ENCODE measurements at places on chromosomes 2 and 18. TPM values are rescaled to one million over a fixed set of nuclear protein-coding genes. Genes with fewer than 3 reads are reported as not detected.

DNA sequence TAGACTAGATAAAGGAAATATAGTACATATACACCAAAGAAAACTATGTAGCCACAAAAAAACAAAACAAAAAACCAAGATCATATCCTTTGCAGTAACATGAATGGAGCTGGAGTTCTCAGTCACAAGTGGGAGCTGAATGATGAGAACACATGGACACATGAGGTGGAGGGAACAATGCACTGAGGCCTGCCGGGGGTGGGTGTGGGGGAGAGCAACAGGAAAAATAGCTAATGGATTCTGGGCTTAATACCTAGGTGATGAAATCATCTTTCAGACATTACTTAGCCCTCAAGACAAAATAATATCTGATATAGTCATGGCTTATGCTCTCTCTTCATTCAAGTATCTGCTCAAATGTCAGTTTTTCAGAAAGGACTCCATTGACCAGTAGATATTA is 930.6 kb downstream of the LRP1B start:
- DNase-seq = no peak

DNA sequence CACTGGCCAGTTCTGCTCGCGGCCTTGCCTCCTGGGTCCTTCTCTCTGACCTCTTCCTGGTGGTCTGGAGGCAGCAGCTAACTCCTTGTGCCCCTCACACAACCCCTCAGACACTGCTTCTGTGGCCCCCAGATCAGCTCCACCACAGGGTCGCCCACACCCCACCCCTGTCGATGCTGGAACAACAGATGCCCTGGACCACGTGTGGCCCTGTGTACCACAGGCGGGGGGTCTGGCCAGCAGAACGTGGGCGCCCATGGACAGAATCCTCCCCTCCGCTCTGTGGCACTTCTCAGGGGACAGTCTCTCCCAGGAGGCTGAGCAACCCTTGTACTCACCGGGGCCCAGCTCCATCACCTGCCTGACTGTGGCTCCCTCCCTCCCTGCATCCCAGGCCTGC is 245.6 kb downstream of the NDUFA10 start:
- DNase-seq = peak; percentile 82

GRCh38 chr2:104537116-104537515 is 316.8 kb upstream of the POU3F3 start:
- DNase-seq = no peak

DNA sequence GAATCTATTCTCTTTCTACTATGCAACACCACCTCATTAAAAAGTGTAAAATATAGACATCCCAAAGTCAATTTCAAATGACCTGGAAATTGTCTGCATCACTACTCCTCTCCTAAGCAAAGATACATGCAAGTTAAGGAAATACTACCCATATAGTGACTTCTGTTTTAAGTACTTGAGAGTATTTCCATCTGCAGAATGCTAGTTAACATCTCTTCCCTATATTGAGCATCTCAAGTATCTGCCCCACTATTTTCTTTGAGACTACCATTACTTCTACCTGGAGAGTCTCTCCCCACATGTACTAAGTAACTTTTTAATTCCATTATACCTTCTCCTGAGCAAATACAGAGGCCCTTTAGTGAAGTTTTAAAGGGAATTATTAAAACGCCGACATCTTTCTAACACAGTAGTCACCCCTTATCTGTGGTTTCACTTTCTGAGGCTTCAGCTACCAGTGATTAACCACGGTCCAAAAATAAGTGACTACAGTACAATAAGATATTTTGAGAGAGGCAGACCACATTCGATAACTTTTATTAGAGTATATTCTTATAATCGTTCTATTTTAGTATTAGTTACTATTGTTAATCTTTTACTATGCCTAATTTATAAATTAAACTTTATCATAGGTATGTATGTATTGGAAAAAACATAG is 21.8 kb downstream of the CWC22 start:
- DNase-seq = no peak

SCG2 gene
- total RNA-seq = 0.19 TPM

DNA sequence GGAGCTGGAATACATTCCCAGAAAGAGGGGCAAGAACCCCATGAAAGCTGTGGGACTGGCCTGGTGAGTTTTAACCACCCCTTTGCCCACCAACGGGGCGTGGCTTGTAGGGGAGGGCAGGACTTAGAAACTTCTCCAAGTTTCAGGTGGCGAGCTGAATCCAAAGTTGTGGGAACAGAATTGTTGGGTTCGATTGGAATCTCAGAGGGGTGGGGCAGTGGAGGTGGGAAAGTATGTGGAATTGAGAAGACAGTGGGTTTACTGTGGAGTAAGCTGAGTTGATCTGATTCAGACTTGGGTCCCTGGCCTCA is 1.1 kb downstream of the PNKD start:
- no peak for DNase-seq

GRCh38 chr18:5496305-5496704 is 47.5 kb downstream of the EPB41L3 start:
- no peak for DNase-seq

- no peak for DNase-seq
Measured at GRCh38 chr2:43224571-43225092, 1.8 kb downstream of the ZFP36L2 start.

- DNase-seq = no peak
Measured at GRCh38 chr2:211416373-211416772, 860.0 kb downstream of the CPS1 start.

All from mesenteric fat pad (tissue), 1 donor.